NCI-H510A treated with DMSO at 0.1 percent for 48 hours (cell line): ENCODE measurements at places on chromosomes 2 and 18.

DNA sequence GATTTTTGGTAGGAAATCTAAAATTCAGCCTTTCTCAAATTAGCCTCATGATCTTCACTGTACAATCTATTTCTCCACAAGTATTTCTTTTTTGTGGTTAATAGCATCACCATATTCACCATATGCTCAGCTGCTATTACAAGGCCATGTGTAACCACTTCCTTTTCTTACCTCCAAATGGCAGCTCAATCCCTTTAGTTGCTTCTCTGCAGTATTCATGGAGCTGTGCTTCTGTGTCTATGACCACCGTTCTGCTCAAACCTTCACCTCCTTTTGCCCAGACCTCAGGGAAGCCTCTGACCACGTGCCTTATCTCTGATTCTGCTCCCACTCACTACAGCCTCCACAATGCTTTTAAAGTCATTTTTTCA lies 126.7 kb upstream of the TMEM200C start:
- DNase-seq: no peak

GRCh38 chr2:37585982-37586621 lies 85.3 kb downstream of the CDC42EP3 start:
- no peak for DNase-seq

- no peak for DNase-seq
Measured at GRCh38 chr2:36163520-36164254, 191.9 kb upstream of the CRIM1 start.

DNA sequence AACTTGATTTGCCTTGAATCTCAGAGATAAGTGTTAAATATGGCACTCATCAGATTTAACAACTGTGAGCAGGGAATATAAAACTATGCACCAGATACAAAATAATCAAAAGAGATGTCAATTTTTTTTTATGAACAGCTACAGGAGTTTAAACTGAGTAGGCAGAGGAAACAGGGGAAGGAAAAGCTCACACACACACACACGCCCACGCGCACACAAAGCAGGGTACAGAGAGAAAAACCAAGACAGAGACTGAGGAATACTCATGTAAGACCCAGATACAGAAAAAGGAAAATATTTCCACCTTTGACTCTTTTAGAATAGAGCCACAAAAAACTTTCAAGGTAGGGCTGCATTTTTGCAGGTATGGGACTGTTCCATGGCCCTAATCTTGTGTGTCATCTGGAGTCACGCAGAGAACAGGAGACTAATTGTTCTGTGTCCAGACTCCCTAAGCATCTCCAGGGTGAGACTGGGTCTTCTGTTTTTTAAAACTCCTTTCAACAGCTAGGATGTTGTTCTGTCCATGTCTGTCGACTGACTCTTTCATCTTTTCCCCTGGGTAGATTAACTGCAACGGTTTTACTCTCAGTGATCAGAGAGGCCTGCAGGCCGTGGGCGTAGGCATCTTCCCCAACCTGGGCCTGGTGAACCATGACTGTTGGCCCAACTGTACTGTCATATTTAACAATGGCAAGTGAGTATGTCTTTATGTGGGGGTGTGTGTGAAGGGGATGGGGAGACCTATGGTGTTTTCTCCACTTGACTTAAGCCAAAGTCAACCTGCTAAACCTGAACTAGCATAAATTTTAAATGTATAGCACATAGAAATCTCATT lies 23.0 kb downstream of the SMYD1 start:
- DNase-seq: no peak

GRCh38 chr18:31950583-31950982 lies 7.7 kb upstream of the TRAPPC8 start:
- DNase-seq: no peak

DNA sequence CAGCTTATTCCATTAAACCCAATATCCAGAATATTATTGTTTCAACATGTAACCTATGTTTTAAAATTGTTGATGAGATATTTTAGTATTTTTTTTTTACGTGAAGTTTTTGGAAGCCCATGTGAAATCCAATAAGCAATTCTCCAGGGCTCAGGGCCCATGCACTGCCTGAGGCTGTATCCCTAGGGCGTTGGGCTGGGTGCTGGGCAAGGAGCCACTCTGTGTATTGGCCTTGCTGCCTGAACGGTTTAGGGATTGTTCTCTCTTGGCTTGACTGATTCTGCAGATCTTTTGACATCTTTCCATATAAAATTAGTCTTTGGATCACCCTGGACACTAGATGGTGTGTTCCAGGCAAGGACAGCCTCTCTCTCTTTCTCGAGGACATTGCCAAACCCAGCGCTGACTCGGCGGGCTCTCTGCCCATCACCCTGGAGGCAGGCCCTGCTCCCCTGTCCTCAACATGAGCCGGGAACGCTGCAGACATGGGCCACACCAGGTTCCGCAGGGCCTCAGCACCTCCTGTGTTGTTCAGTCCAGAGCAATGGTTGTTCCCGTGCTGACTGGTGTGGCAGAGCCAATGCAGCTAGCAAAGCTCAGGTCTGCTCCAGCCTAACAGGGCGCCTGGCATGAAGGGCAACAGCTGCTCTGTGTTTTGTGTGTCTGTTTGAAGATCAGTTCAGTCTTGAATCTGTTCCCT lies 163.0 kb downstream of the SEPTIN10 start:
- no peak for DNase-seq

GRCh38 chr2:160301420-160301819 lies 101.3 kb upstream of the ITGB6 start:
- no peak for DNase-seq
